CD4-positive, alpha-beta T cell (primary cell): ENCODE measurements at places on chromosomes 4 and X.

- no peaks in the 10 kb centered on the region for H3K36me3 ChIP-seq
- H3K27ac ChIP-seq = no peak overlapping the region
- no peak overlapping the region for H3K4me3 ChIP-seq
- H3K4me1 ChIP-seq = no peaks in the 10 kb centered on the region
Observed at GRCh38 chr4:169315530-169316343, 45.0 kb upstream of the SH3RF1 start.

GRCh38 chrX:129139837-129140598 is 383.3 kb downstream of the SMARCA1 start:
- no peak overlapping the region for H3K4me3 ChIP-seq
- no peak for DNase-seq
- no peaks in the 10 kb centered on the region for H3K36me3 ChIP-seq
- no peaks in the 10 kb centered on the region for H3K27me3 ChIP-seq
- H3K4me1 ChIP-seq = no peaks in the 10 kb centered on the region
- H3K27ac ChIP-seq = no peak overlapping the region

GRCh38 chr4:37872310-37872988 is 18.4 kb upstream of the TBC1D1 start:
- H3K4me1 ChIP-seq = no peaks in the 10 kb centered on the region
- no peaks in the 10 kb centered on the region for H3K36me3 ChIP-seq
- no peak overlapping the region for H3K4me3 ChIP-seq
- H3K27ac ChIP-seq = no peak overlapping the region

GRCh38 chrX:101774340-101774739 is 114.7 kb upstream of the ARMCX2 start:
- H3K4me3 ChIP-seq = no peak overlapping the region
- no peaks in the 10 kb centered on the region for H3K36me3 ChIP-seq
- DNase-seq = no peak
- H3K27ac ChIP-seq = no peak overlapping the region
- H3K4me1 ChIP-seq = no peaks in the 10 kb centered on the region

DNA sequence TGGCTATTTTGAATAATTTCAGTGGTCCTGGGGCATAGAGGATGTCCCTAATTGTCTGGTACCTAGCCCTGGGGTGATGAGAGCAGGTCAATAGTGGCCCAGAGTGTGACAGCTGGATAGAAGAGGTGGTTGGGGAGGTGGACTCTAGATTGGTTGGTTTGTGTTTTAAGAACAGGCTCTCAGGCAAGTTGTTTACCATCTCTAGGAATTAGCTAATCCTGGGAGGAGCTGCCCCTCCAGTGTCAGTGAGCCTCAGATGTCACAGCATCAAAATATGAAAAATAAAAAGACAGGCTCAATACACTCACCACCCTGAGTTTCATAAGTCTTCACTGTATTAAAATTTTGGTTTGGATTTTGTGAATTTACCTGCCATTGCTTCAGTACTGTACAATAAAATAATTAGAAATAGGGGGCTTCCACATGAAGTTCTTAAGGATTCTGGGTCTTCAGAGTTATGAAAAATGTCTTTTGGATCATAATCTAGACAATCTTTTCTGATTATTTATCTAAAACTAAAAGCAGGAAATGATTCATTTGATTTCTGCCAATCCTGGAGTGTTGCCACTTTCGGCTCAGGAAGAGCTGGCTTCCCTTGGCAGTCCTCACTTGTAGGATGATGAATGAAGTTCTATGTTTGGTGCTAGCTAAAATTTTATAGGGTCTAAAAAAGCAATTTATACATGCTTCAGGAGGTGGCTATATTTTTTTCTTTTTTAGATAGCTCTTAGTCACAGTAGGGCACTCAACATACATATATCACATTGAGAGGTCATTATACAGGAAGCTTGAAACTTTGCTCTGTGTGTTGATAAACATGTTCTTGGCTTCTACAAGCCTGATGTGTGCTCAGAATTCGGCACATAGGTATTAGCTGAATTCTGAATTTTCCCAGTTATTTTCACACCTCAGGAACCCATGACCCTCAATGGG is 395.1 kb downstream of the RAB28 start:
- no peak overlapping the region for H3K27ac ChIP-seq
- no peak for DNase-seq
- H3K36me3 ChIP-seq = no peaks in the 10 kb centered on the region
- H3K4me3 ChIP-seq = no peak overlapping the region
- H3K27me3 ChIP-seq = no peaks in the 10 kb centered on the region

- H3K4me1 ChIP-seq = no peaks in the 10 kb centered on the region
- no peak overlapping the region for H3K27ac ChIP-seq
- no peak overlapping the region for H3K4me3 ChIP-seq
- H3K27me3 ChIP-seq = no peaks in the 10 kb centered on the region
Observed at GRCh38 chr4:85039526-85039925, 73.0 kb upstream of the WDFY3 start.

DNA sequence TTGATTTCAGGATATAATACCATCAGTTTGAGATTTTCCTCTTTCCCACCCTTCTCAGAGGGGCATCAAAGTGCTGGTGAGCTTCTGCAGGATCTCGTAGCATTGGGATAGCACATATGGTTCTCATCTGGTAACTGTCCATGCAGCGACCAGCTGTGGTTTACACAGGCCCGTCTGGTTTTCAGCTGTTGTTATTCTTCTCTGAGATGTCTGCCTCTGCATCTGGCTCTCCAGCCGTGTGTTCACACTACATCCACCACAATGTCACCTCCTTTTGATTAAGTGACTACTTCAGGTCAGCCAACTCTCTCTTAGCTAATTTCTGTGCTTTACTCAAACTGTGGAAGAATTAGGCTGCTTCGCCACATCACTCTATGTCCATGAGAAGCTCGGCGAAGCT is 676.7 kb upstream of the TENM3 start:
- H3K27me3 ChIP-seq = no peaks in the 10 kb centered on the region
- no peak overlapping the region for H3K4me3 ChIP-seq
- H3K4me1 ChIP-seq = no peaks in the 10 kb centered on the region
- no peaks in the 10 kb centered on the region for H3K36me3 ChIP-seq
- H3K27ac ChIP-seq = no peak overlapping the region
- no peak for DNase-seq

GRCh38 chrX:136731798-136732197 is 48.9 kb downstream of the ARHGEF6 start:
- H3K4me3 ChIP-seq = no peak overlapping the region
- H3K27ac ChIP-seq = no peak overlapping the region
- H3K36me3 ChIP-seq = peaks cover 27% of the 10 kb centered on the region

DNA sequence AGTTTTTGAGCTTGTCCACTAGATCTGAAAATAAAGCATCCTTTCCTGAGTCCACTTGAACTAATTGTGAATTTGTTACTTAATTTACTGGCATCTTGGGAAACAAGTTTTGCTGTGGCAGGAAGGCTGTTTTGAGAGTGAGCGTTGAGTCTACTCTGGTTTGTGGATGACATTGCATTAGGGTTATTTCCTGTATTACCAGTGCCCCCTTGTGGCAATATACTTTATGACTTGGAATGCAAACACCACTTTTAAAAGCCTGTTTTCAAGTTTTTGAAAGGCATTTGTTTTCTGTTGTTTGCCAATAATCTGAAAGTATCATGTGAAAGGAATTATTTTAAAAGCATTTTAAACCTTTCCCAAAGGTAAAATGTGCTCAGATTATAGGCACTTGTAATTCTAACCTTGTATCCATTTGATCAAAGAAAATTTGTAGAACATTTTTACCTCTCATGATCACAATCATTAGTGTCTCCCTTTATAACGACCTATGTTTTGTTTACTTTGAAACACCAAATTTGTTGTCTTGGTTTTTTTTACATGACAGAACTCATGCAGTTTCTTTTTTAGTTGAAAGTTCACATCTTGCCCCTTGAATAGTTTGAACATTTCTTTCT is 18.0 kb upstream of the CYP2U1 start:
- peak; percentile 3 for DNase-seq
- no peaks in the 10 kb centered on the region for H3K4me1 ChIP-seq
- H3K36me3 ChIP-seq = no peaks in the 10 kb centered on the region
- no peaks in the 10 kb centered on the region for H3K27me3 ChIP-seq
- no peak overlapping the region for H3K27ac ChIP-seq

DNA sequence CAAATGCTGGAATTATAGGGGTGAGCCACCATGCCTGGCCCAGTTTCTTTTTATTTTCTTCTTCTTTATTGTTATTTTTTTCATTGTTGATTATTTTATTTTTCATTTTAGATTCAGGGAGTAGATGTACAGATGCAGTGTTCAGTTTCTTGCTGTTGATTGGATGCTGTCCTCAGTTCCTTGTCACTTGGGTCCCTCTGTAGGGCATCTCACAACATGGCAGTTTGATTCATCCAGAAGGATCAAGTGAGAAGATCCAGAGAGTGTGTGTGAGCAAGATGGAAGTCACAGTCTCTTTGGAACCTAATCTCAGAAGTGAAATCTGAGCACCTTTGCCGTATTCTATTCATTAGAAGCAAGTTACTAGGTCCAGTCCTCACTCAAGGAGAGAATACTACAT is 20.9 kb downstream of the HMGB3 start:
- no peak for DNase-seq
- H3K27me3 ChIP-seq = peaks cover 2% of the 10 kb centered on the region
- H3K27ac ChIP-seq = no peak overlapping the region
- H3K4me3 ChIP-seq = no peak overlapping the region
- H3K4me1 ChIP-seq = no peaks in the 10 kb centered on the region
- no peaks in the 10 kb centered on the region for H3K36me3 ChIP-seq
